ENCODE measurements at places on chromosomes 11 and 22.

DNA sequence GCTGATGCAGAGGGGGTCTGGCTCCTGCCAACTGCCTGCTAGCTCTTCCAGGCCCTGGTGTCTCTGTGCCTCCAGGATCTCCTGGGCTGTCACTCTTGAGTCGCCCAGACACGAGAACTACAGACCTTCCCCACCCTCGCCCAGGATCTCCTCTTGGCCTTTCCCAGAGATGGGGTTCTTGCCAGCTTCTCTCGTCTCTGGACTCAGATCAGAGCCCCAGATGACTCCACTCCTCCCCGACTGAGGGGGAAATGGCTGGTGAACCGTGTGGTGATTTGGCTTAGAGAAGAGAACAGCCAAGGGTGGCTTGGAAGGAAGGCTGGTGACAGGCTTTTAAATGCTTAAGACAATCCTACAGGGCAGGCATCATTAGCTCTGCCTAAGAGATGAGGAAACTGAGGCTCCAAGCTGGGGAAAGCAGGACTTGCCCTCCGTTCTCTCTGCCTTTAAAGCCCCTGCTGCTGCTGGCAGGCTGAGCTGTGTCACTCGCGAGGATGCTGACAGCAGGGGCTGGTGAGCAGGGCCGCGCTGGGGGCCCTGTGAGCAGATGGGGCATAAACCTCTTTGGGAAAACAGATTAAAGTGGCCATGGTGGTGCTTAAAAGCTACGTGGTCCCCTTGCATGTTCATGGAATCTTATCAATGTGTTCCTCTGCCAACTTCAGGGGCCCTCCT is 90.3 kb upstream of the THY1 start:
- DNase-seq: no peak

- DNase-seq: no peak
Observed at GRCh38 chr22:47143249-47143938, 380.9 kb downstream of the TBC1D22A start.

- no peak for DNase-seq
Observed at GRCh38 chr22:39941601-39942000, 18.6 kb upstream of the TMA7B start.

DNA sequence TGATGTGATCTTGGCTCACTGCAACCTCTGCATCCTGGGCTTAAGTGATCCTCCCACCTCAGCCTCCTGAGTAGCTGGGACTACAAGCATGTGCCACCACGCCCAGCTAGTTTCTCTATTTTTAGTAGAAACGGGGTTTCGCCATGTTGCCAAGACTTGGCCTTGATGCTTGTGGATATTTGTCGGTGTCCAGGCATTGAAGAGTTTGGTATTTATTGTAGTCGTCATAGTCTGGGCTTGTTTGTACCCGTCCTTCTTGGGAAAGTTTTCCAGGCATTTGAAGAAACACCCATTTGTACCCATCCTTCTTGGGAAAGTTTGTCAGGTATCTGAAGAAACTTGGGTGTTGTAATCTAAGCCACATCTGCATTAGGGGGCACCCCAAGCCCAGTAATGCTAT is 28.7 kb downstream of the FCHSD2 start:
- no peak for DNase-seq

DNA sequence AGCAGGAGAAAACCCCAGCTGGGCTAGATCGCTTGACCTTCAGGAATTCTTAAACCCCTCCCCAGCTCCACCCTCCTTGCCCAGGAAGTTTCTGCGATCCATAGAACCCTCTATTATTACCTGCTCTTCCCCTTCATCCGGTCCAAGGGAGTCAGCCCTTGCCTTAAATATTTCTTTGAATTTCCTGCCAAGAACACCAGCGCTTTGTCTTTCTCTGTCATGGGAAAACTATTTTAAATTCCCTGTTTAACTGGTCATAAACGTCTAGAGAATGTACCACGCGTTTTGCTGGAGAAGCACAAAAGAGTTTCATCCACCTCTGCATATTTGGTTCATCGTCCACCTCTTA is 496 bp upstream of the TRAF6 start:
- no peak for DNase-seq

GRCh38 chr11:75022759-75023396 is 34.1 kb downstream of the NEU3 start:
- peak; percentile 82 for DNase-seq

GRCh38 chr22:19959043-19959586 is 17.5 kb upstream of the TXNRD2 start:
- DNase-seq: peak; percentile 48

GRCh38 chr11:11731311-11732083 is 109.7 kb upstream of the GALNT18 start:
- peak; percentile 54 for DNase-seq

- no peak for DNase-seq
Observed at GRCh38 chr11:115963156-115963555, 458.9 kb upstream of the CADM1 start.

DNA sequence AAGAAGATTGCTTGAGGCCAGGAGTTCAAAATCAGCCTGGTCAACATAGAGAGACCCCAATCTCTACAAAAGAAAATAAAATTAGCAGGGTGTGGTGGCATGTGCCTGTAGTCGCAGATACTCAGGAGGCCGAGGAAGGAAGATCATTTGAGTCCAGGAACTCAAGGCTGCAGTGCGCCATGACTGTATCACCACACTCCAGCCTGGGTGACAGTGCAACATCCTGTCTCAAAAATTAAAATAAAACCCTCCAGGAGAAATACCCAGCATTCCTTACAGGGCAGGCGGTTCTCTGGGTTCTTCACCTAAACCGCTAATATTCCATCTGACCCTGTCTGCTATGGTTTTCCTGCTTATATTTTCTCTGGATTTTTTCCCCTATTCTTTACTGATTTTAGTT is 13.5 kb downstream of the TCF20 start:
- no peak for DNase-seq

DNA sequence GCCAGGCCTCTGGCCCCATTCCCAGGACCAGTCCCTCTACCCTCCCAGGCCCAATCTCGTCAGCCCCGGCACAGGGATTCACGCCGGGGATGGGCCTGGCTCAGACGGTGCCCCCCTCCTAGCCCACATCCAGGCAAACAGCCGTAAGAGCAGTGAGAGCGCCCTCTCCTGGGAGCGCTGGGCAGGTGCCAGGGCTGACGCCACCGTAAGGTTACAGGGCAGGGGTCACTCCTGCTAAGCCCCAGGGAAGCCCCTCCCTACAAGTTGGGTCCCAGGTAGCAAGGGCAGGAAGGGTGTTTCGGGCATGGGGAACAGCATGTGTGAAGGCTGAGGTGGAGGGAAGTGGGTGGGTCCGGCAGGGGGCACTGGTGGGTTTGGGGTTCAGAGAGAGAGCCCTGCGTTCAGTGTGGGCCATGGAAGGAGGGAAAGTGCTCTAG is 19.2 kb upstream of the PPARA start:
- no peak for DNase-seq

- DNase-seq: peak; percentile 16
Observed at GRCh38 chr11:119729951-119730613, 1.1 kb upstream of the NECTIN1 start.

GRCh38 chr22:29625090-29625825 is 21.8 kb downstream of the NF2 start:
- peak; percentile 68 for DNase-seq

DNA sequence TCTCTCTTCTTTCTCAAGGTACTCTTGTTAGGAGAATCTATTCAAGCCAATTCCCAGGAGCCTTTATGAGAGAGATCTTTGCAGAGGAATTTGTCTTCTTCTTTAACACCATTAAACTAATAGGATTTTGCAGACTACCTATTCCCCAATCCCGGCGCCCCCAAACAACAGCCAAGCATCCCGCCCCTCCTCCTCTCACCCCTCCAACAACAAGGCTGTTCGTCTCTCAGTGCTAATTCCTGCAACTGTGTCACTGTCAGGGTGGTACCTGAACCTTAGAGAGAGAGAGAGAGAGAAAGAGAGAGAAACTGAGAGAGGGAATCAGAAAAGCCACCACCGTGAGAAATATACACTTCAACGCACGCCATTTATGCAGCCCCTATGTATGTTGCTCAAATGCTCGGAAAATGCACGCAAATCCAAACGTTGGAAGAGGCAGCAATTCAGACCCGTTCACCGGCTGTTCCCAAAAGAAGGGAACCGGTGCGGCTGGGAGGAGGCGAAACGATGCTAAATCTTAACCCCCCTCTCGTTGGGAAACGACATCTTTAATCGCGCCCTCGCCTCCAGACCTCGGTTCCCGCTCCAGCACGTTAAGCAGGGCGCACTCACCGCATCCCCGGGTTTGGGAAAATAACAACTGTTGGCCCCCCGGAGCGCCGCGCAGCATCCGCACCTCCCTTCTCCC is 961 bp downstream of the KCNA4 start:
- DNase-seq: no peak

GRCh38 chr11:34169686-34170085 is 64.3 kb downstream of the NAT10 start:
- no peak for DNase-seq

- no peak for DNase-seq
Observed at GRCh38 chr11:64499261-64500004, 91.6 kb upstream of the SLC22A12 start.

DNA sequence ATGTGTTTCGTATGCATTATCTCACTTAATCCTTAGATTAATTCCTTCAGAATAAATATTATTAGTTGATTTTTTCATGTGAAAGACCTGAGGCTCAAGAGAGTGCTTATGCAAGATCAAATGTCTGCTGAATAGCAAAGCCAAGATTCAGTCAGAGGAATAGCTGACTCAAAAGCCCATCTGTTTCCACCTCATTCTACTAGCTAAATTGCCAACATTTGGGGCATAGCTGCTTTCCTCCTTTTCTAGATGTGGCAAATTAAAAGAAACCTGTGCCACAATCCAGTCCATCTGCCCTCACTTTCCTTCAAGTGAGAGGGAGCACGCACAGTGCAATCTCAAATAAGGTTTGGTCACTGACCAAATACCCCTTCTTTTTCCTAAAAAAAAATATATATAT is 121.1 kb downstream of the PAX6 start:
- no peak for DNase-seq

DNA sequence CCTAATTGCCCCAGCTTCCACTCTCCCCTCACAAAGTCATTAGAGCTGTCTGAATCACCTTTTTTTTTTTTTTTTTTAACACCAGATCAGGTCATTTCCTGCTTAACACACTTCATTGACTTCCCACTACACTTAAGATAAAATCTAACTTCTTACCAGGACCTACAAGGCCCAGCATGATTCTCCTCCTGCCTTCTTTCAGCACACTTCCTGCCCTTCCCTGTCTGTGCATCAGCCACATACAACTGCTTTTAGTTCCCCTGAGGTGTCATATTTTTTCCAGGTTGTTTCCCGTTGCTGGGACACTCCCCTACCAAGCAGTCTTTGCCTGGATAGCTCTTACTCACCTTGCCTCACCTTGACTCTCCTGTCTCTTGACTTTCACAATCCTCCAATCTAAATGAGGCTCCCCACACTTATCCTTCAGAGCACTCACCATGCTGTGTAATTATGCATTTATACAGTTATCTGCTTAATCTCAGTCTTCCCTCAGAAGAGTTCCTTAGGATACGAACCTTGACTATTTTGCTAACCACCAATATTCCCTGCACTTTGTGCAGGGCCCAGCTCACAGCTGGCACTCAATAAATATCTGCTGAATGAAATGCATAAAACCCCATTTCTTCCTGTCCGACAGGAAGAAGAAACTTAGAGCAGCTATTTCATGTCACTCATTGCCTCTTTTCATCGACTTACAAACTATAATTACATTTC is 96.6 kb upstream of the AKIP1 start:
- DNase-seq: no peak

GRCh38 chr22:23884140-23884539 is 10.0 kb upstream of the MIF start:
- no peak for DNase-seq

GRCh38 chr11:102590276-102591049 is 34.7 kb downstream of the MMP20 start:
- no peak for DNase-seq

DNA sequence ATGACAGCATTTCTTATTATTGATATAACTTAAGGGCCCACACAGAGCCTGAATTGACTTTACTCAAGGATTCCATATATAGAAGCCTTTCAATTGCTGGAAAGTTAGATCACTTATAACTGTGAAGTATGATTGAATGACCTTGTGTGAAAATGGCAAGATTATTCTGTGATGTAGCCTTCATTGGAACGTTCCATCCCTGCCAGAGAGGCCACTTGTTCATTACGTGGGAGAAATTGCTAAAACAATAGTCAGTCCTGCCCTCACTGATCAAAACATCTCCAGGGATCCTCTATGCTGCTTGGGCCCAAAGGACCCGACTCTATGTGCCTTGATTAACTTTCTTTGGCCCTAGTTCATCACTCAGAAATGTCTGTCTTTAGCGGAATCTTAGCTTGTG is 159.5 kb upstream of the BLID start:
- no peak for DNase-seq

- DNase-seq: no peak
Observed at GRCh38 chr22:35578836-35579575, 38.1 kb downstream of the MB start.

DNA sequence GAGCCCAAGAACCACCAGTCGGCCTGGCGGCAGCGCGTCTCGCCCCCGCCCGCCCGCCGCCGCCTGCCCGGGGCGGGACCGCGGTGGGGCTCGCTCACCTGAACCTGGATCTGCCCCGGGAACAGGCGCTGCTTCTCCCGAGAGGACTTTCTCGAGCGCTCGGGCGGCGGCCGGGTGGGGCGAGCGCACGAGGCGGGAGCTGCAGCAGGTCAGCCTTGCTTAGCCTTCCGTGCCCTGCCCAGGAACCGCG is 133 bp downstream of the MYH9 start:
- no peak for DNase-seq

DNA sequence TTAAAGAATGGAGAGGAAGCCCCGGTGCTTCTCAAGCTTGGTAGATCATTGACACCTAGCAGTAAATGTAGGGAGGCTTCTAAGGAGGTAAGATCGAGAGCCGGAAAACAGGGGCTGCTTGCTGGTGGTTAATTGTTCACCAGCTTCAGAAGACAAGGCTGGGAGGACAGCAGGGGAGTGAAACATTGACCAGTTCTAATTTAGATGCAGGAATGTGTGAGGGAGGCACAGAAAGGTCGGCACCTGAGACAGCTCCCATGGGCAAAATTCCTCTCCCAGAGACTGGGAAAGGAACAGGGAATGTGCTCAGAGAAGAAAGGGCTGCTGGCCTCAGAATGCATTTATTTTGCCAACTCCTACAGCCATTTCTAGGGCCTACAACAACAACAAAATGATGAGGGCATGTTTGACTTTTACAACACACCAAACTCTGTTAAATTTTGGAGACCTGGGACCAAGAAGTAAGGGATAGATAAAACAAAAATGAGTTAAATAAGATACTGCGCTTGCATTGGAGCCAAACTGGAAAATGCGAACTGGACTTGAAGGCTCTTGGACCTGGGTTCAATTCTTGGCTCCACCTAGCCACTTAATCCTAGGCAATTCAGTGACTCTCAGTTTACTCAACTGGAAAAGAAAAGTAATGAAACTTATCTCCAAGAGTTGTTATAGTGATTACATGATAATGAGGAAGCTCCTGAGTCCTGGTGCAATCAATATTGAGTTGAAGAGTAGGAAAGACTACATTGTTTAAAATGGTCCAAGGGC is 31.0 kb downstream of the FZD4 start:
- no peak for DNase-seq
